Left cardiac atrium (tissue), 4 donors: ENCODE measurements at places on chromosomes 7 and 10. TPM values are rescaled to one million over a fixed set of nuclear protein-coding genes. Genes with fewer than 3 reads are reported as not detected.
A peak's percentile ranks its signal among the peaks of the same experiment; 100 is the strongest.

DNA sequence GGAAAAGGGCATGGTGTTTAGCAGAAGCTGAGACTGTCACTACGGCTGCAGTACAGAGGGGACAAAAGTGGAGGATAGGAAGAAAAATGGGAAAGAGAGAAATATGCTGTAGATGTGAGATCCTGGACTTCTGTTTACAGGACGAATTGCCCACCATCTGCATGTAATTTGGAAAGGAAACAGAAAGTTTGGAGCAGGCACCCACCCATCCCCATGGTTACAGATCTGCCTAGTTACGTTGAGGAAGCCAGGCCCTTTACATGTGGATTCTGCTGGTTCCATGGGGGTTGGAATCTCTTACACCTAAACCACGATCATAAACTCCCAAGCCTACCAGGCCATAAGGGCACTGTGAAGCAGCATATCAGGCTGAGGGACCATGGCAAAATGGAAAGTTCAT, 84.3 kb downstream of the WDFY4 start:
- DNase-seq: no peak

- peak; percentile 50 for DNase-seq
Observed at GRCh38 chr7:101941481-101942383, 124.3 kb downstream of the CUX1 start.

The EBLN1 gene
- total RNA-seq: not detected

DNA sequence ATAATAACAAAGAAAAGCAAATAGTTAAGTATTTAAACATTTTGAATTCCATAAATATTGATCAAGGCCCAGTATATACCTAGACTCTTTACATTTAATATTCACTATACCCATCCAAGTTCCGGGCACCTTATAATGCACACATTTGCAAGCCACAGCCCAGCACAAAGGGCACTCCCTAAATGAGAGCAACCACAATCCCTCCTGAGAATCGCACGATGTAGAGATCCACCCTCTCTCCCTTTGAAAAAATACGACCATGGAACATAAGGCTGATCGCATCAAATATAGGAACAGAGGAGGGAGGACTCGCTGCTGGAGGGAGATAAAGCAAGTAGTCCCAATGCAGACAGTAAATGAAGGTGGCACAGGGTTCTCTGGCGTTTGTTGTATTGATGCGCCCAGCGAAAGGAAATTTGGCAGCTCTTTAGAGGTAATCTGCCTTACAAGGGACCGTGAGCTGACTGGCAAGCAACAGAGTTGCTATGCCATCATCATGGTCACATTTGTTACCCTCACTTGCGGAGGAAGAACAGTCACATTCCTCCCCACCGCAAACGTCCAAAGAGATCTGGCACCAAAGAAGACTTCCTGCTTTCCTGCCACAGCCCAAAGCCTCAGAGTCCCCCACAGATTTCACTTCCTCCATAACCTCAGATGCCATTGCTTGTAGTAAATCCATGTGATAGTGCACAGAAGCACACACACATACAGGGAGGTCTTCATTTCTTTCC, 16.1 kb upstream of the TAS2R40 start:
- no peak for DNase-seq

GRCh38 chr10:84706431-84706830, 378.0 kb downstream of the CCSER2 start:
- no peak for DNase-seq

DNA sequence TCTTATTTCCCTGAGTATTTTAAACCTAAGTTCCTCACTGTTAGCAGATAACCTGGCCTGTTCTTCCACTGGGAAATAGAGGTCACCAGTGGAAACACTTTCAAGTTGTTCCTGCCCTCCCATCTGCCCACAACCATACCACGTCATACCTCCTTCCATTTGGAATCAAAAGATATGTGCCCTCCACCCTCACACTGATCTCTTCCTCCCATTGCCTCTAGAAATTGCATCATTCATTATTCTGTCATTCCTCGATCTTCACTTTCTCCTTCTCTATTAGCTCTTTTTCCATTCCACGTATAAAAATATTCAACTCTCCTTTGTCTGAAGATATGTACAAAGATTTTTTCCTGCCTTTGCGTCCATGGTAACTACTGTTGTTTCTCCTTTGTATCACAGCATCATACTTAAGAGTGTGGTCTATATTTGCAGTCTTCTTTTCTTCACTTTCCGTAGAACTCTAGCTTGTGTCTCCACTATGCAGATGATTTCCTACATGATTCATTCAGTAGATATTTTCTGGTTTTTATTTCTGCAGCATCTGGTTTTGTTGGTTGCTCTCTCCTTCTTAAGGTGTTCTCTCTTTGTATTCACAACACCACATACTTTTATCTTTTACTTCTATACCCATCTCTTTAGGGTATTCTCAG, 312.3 kb downstream of the REEP3 start:
- DNase-seq: no peak

The SRRM3 gene
- 27.4 TPM for total RNA-seq

- DNase-seq: no peak
Observed at GRCh38 chr7:157291404-157292080, 45.3 kb upstream of the DNAJB6 start.

DNA sequence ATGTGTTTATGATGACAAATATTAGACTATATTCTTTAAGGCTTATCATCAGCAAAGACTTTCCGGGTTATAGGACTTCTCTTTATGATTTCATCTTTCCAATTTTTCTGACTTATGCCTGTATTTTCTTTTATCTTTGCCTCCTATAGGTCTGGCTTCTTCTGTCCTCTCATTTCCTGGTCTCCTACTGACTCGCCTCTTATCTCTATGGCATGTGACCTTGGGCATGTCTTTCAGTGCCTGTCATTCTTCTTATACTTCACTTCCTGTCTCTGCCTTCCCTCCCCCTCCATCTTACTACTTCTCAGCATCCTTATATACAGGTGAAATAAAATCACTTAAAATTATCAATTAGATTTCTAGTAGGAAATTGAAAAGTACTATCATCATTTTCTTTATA, 42.2 kb downstream of the PCDH15 start:
- no peak for DNase-seq

GRCh38 chr7:129804890-129805719, 147.7 kb downstream of the UBE2H start:
- peak; percentile 34 for DNase-seq

The EFCAB10 gene
- total RNA-seq: not detected

DNA sequence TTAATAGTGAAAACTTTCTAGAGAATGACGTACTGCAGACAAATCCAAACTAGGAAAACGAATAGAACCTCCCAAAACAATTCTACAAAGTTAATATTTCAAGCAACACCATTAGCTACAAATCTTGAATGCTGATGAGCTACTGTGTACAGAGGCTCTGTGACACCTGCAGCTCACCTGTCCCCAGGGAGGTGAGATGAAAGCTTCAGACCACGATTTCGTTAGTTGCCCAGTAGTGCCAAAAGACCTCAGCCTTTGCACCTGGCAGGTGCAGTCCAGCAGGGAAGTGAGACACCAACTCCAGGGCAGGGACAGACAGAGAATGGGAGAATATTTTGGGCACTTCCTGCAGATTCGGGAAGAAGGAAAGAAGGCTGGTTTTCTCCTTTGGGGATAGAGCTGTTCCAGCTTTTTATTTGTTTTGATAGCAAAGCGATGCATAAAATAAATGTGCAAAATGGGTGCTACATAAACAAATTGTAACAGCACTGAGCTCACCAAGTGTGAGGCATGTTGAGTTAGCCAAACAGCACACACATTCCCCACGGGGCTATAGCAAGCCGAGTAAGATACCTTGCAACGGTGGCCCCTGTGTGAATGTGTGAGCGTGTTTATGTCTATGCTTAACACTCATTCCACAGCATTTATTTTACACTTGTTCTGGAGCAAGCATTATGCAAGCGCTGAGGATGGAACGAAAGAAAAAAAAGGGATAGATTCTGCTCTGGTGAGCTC, 1024.8 kb upstream of the AUTS2 start:
- DNase-seq: no peak

GRCh38 chr10:132715776-132716680, 69.9 kb downstream of the NKX6-2 start:
- peak; percentile 18 for DNase-seq

DNA sequence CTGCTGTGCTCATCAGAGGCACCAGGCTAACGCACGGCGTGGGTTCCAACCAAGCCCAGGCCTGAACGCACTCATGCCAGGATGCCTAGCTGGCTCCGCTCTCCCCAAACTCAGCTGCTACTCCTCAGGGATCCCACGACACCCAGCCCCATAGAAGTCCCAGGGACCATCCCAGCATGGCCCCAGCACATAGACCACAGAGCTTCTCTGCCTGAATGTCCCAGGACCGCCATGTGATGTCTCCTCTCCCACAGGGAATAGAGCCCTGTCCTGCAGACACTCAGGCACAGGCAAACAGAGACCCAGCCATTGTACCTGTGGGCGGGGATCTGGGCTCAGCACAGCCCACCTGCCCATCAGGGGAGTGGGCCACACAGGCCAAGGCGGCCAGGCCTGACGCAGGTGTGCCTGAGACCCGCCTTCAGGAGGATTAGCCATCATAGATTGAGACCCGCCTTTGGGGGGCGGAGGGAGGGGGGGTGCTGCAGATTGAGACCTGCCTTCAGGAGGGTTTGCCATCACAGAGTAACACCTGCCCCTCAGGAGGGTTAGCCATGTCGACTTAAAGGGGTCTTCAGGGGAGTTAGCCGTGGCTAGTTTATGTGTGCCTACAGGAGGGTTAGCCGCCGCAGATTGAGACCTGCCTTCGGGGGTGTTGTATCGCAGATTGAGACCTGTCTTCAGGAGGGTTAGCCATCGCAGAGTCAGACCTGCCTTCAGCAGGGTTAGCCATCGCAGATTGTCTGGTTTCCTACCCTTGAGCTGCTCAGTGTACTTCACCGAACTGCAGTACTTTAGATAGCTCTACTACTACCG, 29.0 kb downstream of the RASGEF1A start:
- peak; percentile 7 for DNase-seq

The IDI2 gene
- not detected for total RNA-seq

The ALOX5 gene
- 11.9 TPM for total RNA-seq

GRCh38 chr10:122464586-122464985, 3.2 kb downstream of the HTRA1 start:
- no peak for DNase-seq

DNA sequence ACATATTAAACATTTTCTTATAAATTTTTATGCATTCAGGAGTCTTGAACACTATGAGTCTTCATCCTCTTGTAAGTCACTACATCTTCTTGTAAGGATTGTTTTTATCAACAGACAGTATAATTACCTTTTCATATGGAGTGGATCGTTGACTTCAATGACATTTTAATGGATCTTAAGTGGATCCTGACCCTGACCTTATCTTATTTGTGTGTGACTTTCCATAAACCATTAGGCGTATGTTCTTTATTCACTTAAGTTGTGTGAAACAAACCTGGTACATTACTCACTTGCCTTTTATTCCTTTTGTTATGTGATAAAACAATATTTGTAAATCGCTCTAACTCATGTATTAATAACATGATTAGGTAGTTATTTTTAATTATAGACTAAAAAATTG, 18.5 kb upstream of the SEMA3C start:
- DNase-seq: no peak

DNA sequence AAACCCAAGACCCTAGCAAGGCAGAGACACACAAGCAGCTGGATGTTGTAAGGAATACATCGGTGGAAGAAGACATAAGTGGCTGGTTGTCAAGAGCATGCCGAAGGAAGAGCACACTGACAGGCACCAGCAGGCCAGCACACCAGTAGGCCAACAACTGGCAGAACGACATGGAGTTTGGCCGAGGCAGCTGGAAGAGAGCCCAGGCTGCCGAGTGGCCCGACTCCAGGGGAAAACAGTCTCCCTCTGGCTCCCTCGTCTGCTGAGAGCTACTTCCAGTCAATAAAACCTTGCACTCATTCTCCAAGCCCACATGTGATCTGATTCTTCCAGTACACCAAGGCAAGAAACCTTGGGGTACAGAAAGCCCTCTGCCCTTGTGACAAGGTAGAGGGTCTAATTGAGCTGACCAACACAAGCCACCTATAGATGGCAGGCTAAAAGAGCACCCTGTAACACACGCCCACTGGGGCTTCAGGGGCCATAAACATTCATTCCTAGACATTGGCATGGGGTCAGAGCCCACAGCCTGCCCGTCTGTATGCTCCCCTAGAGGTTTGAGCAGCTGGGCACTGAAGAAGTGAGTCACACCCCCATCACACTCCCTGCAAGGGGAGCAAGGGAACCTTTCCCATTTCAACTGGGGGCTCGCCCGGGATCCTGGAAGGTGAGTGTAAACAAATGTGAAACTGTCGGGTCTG, 14.7 kb upstream of the TNS3 start:
- DNase-seq: no peak

DNA sequence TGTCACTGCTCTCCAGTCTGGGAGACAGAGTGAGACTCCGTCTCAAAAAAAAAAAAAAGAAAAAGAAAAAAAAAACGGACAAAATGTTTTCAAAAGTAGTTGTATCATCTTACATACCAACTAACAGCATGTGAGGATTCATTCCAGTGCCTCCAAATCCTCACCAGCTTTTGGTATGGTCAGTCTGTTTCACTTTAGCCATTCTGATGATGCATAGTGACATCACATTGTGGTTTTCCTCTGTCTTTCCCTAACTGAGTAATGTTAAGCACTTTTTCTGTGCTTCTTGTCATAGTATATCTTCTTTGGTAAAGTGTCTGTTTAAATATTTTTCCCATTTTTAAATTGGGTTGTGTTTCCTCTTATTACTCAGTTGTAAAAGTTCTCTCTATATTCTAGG, 251.4 kb upstream of the CTBP2 start:
- DNase-seq: no peak

GRCh38 chr7:133783276-133783675, 343.9 kb upstream of the LRGUK start:
- DNase-seq: no peak

The SCIN gene
- total RNA-seq: 1.3 TPM

DNA sequence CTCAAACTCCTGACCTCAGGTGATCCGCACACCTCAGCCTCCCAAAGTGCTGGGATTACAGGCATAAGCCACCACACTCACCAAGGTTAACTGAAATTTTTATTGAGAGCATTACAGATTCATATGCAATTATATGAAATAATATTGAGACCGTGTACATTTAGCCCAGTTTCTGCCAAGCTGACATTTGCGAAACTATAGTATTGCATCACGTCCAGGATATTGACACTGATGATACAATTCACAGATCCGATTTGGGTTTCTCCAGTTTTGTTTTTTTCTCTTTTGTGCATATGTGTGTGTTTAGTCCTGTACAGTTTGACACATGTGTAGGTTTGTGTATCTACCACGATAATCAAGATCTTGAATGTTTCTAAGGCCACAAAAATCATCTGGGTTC, 627.9 kb upstream of the FOXK1 start:
- no peak for DNase-seq

- DNase-seq: peak; percentile 3
Observed at GRCh38 chr10:130766071-130766470, 545.5 kb downstream of the TCERG1L start.

GRCh38 chr10:45424668-45425404, 50.8 kb downstream of the ALOX5 start:
- no peak for DNase-seq

The FIGNL1 gene
- 6.1 TPM for total RNA-seq

DNA sequence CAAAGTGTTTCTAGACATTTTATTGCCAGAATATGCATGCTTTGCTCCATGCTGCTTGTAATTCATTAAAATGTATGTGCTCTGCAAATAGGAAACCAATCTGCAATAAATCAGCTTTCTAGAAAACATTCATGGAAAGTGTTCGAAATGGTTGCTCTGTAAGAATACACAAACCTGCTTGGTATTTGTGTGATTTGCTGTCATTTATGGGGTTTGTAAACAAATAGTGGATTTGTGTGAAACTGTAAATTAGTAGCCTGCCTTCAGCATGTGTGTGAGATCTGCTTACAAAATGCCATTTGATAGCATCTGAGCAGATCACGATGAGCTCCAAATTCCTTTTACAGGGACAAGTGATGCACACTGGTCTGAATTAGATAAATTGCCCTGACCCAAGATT, 219.0 kb upstream of the CSTF2T start:
- no peak for DNase-seq

- peak; percentile 68 for DNase-seq
Observed at GRCh38 chr7:131249003-131249402, 78.7 kb upstream of the MKLN1 start.
